ENCODE measurements at places on chromosomes 1 and 21.

GRCh38 chr1:224116131-224116530, 2.2 kb downstream of the FBXO28 start:
- no peak for DNase-seq

- no peak for DNase-seq
Measured at GRCh38 chr1:193929374-193930033, 743.1 kb upstream of the B3GALT2 start.

GRCh38 chr1:91885213-91885715, 687 bp downstream of the TGFBR3 start:
- DNase-seq = no peak

- DNase-seq = no peak
Measured at GRCh38 chr1:228548788-228549187, 61.6 kb downstream of the RNF187 start.

GRCh38 chr1:229896306-229896705, 170.7 kb upstream of the GALNT2 start:
- DNase-seq = no peak

DNA sequence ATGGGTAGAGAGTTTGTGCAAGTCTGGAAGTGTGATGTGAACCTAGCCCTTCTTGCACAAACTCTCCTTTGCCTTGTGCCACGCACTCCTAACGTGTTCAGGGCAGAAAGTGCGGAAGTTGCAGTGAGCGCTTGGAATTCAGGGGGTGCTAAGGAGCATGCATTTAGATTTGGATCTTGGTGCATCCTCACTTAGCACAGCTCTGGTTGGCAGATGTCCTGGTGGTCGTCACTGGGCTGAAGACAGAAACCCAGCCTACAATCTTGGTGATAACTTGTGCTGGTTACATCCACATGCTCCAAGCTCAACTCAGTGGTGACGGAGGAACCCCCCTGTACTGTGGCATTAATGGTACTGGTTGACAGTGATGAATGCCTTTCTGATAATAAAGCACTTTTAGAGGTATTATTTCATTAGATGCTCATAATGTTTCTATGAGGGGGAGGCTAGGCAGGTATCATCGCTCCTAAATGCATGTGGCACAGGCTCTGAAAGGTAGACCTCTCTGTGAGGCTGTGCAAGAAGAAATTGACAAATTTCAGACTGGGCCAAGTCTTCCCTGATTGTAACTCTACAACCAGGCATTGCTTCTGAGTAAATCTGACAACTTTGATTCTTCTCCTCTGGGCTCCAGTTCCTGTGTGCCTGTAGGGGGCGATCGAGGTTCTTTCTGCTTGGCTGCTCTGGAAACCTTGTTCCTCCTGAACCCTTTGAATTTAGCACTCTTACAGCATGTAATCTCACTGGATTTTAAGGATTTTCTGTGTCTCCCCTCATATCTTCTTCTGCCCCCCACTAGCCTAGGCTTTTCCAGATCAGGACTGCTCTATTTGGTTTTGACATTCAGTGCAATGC, 40.6 kb downstream of the MAPKAPK2 start:
- DNase-seq = no peak

DNA sequence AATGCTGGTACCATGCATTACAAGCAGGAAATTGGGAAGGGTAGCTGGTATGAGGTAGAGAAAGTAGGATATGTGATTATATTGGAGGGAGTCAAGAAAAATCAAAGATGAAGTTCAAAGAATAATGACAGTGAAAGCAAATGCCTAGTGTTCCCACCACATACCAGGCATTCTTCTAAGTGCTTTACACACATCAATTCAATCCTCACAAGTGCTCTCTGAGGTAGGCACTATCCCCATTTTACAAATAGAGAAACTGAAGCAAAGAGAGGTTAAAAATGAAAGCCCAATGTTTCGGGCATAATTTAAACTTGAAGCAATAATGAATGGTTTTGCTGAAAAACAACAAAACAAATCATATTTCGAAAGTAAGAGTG, 40.1 kb upstream of the MCOLN3 start:
- no peak for DNase-seq

DNA sequence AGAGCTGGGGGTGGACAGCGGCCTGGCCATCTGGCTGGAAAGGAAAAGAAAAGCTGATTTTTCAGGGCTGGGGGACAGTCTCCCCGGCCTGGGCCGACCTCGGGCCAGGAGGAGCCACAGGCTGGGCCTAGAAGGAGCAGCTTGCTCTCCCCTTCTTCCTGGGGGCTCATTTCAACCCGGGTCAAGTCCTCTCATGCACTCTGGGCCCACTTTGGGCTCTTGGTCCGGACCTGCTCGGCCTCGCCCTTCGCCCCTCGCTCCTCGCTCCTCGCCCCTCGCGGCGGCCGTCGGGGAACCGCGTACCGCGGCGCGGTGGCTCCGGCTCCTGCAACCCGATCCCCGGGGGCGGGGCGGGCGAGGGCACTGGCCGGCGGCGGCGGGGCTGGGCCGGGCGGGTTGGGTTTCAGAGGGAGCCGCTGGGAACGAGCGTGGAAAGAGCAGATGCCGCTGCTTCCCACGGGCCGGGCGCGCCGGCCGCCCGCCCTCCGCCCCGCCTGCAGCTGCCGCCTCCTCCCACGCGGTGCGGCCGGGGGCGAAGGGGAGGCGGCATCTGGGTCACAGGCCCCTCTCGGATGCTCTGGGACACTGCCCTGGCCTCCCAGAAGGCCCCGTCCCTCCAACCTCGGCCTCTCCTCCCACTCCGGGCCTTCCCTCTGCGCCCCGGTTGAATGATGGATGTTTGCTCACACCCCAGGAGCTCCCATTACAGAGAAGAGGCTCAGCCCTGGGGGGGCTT, 6.6 kb downstream of the HEYL start:
- DNase-seq = no peak

Data from AG09309 (cell line).